Fibroblast of skin of back (primary cell): ENCODE measurements at places on chromosomes 3 and 15.

- DNase-seq, result no peak
Observed at GRCh38 chr3:122586098-122586497, 8.6 kb downstream of the PARP15 start.

- DNase-seq, result no peak
Observed at GRCh38 chr15:60697750-60698149, 218.8 kb upstream of the ICE2 start.

- peak; percentile 41 for DNase-seq
Observed at GRCh38 chr3:50211930-50212329, 6.9 kb downstream of the SLC38A3 start.

- peak; percentile 100 for DNase-seq
Observed at GRCh38 chr3:111803123-111803593, 55.9 kb upstream of the PHLDB2 start.

DNA sequence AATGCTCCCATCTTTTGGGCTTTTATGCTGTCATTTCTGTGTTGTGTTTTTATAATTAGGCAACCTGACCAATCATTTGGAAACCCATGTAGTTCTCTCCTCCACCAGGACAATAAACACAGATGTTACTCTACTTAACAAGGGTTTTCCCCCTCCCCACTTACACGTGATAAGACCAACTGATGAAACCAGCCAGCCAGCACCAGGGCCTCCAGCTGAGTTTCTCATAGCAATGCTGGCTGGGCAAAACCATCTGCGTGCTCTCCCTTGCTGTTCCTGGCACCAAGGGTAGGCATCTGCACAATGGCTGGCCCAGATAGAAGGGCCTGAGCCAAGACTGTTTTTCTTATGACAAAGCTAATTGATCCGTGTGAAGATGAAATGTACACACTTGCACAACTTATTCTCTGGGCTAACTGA lies 310.4 kb downstream of the PLCL2 start:
- DNase-seq, result peak; percentile 42

GRCh38 chr3:14222457-14222856 lies 43.8 kb downstream of the LSM3 start:
- peak; percentile 60 for DNase-seq
